ENCODE measurements at places on chromosomes 2 and 18. TPM values are rescaled to one million over a fixed set of nuclear protein-coding genes. Genes with fewer than 3 reads are reported as not detected.

Gene ARHGEF4
- polyA plus RNA-seq: 18.2 TPM

Gene TRIM54
- polyA plus RNA-seq: 0.04 TPM

Gene DLGAP1
- polyA plus RNA-seq: 2.1 TPM

Gene STEAP3
- polyA plus RNA-seq: 10.6 TPM

Gene HDAC4
- 24.4 TPM for polyA plus RNA-seq

Gene DNAH7
- polyA plus RNA-seq: 0.28 TPM

Gene KCNJ3
- 0.52 TPM for polyA plus RNA-seq

Gene PRKCE
- 9.9 TPM for polyA plus RNA-seq
